NCI-H2029 treated with DMSO at 0.1 percent for 48 hours (cell line): ENCODE measurements at places on chromosomes 7 and 10.

DNA sequence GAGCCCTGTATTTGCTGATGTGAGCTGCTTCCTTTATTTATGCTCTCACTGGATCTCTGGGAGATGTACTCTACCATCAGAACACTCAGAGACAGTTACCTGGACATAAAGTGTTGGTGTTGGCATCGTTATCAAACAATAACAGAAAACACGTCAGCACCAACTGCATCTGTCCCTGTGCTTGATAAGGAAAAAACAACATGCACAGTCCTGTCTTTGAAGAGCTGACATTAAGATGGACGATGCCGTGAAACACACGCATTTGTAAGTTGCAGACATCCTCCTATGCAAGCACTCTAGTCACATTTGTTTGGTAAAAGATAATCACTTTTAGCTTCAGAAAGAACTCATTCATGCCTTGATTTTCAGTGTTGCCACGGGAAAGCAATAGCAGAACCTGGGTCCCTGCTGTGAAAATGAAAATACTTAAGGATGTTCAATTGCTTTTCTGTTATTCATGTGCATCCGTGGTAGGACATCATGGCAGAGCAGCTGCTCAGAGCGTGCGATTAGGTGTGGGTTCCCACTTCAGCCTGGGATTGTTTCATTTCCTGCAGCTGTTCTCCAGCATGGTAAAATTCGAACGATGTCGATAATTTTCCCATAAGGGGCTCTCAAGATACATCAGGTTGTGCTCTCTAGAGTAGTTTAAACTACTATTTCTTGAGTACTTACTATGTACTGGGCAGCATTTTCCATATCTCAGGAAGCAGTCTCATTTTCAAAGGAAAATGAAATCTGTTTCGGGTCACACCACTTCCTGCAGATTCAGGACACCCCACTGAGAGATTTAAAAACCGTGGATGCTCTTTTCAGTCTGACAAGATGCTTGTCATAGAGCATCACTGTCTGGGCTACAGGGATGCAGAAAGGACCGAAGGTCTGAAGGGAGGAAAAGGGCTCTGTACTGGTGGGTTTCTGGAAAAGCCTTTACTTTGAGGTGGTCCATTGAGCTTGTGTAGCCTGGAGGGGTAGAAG, 248.7 kb downstream of the CAMK1D start:
- DNase-seq: no peak

GRCh38 chr7:47232751-47233412, 349.0 kb downstream of the TNS3 start:
- DNase-seq: no peak

DNA sequence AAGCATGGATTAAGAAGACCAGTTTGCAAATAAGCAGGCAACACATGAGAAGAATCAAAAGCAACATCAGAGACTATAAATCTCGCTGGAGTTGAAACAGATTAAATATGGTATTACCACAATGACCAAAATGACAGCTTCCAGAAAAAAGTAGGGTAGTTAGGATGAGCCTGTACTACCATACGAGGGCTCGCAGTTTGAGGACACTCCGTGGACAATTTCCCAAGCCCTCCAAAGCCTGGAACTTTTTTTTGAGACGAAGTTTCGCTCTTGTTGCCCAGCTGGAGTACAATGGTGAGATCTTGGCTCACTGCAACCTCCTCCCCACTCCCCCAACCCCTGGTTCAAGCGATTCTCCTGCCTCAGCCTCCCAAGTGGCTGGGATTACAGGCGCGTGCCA, 1.0 kb downstream of the LRRC17 start:
- no peak for DNase-seq

- no peak for DNase-seq
Measured at GRCh38 chr10:60728056-60728455, 50.2 kb upstream of the CDK1 start.

DNA sequence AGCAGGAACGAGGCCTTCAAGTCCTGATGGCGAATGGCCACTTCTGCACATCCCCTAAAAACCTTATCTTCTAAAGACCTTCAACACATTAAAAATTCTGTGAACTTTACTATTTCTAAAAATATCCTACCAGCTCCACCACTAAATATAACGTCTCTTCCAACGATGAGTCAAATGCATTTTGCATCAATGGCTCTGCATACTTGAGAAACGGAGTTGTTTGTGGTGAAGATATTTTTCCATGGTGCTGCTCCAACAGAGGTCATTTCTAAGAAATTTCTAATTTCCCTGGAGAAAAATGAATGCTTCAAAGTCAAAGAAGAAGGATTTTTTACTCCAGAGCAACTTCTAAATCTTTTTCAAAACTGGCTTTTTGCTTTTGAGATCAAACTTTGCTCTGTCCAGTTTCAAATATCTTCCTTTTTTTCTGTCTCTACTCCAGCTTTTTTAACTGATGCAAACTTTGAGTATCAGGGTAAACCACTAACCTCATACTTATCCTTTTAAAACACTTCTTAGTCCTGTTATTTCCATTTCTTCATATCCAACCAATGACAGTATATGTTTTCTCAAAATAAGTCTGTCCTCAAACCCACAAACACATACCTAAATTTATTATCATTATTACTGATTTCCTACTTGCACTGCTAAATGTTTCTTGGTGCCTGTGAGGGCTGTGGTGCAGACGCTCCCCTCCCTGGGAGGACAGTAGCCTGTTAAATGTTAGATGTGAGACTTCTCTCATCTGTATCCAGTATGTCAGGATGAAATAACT, 258.1 kb downstream of the KLF6 start:
- DNase-seq: no peak

DNA sequence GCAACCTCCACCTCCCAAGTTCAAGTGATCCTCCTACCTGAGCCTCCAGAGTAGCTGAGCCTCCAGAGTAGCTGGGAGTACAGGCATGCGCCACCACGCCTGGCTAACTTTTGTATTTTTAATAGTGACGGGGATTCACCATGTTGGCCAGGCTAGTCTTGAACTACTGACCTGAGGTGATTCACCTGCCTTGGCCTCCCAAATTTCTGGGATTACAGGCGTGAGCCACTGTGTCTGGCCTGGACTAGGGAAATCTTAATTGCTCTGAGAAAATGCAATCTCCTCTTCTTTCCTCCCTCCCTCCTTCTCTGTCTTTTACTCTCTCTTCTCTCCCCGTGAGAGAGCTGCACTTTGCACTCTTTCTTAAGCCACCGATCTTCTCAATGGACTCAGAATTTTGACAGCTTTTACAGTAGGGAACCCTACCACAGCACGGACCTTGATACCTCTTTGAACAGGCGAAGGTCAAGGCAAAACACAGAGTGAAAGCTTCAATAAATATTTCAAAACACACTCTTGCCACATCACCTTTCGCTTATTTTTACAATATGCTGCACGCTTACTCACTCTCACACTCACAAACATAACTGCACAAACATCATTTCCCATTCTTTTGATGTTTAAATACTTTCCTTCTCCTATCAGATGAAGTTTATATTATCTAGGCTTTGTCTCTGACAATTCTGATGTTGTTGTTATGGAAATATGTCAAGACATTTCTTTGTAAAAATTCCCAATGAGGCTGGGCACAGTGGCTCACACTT, 173.4 kb upstream of the NRP1 start:
- no peak for DNase-seq

DNA sequence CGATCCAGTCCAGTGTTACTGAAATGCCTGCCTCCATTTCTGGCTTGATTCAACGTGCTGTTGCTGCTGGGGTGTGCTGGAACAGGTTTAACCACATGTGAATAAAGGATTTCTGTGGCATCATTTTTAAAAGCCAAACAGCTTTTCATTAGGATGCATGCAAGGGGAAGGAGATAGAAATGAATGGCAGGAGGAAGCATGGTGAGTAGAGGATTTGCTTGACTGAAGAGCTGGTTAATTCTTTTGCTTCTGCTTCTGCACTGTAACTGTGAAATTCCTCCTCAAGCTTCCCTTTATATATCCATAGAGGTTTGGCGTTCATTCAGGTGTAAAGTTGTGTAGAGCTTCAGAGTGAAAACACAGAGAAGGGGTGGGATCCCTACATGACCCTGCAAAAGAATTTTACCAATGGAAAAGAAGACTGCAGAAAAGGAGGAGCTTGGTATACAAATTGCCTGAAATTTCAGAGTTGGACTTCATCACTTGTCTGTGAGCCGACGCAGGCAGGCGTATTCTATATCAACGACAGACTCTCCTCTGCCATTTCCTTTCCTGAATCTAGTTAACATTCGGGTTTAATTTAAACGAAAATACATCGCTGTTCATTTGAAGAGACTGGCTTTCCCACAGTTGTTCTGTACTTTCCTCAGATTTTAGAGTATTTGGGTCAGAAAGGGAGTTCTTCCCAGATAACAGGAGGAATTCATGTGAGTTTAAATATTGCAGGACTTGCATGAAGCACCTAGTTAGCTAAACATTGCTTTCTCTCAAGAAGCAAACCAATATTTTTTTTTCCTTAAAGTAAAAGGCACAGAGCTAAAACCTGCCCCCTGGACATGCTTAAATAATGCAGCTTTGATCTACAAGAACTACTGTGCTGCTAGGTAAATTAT, at the start of gene SOSTDC1:
SOSTDC1 (minus strand) TSS at position 270 of the 893 bp plus-strand sequence; CDS start at position 200, 70 bp downstream.
- no peak for DNase-seq

- DNase-seq: no peak
Measured at GRCh38 chr7:15007507-15007906, 105.0 kb upstream of the DGKB start.

GRCh38 chr7:105002-105401, 87.4 kb upstream of the FAM20C start:
- no peak for DNase-seq

- no peak for DNase-seq
Measured at GRCh38 chr7:151744656-151745638, 132.0 kb downstream of the PRKAG2 start.

GRCh38 chr10:14365266-14365665, 34.5 kb upstream of the FRMD4A start:
- DNase-seq: no peak

DNA sequence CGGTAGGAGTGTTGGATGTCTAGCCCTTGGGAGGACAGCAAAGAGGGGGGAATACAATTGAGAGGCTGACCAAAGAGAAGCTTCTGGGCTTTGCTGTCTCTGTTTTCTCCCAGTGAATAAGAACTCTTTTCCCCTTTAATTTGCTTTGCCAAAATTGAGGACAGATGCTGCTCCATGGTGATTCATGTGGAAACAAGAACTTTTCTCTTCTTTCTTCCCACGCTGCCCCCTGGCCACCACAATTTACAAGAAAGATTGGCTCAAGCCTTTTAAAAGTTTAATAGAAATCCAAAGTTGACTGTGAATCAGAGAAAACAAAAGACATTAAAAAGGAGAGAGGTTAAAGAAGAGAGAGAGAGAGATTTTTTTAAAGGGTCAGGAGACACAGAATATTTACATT, 49.0 kb downstream of the PRR15 start:
- DNase-seq: no peak
